ENCODE measurements at places on chromosomes 2 and 18.

DNA sequence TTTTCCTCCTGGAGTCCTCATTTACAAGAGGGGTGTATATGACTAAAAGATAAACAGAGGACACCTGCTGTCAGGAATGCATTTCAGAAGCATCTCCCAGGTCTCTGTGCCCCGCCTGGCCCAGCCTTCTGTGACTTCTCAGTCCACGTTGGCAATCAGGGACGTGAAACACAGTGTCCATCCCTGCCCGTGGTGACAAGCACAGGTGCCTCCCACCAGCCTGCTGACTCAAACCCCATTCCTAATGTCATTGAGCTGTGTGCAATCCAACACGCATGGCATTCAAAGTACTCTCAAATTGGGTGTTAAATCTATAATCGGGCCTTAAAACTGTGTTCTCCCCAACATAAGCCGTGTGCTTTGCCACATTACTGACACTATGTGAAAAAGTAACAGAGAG lies 343.2 kb downstream of the EIPR1 start:
- DNase-seq: no peak

- DNase-seq: no peak
These were observed 94.8 kb upstream of the CREB1 start for GRCh38 chr2:207434899-207435465.

- no peak for DNase-seq
These were observed 97.7 kb downstream of the DYSF start for GRCh38 chr2:71550801-71551630.

DNA sequence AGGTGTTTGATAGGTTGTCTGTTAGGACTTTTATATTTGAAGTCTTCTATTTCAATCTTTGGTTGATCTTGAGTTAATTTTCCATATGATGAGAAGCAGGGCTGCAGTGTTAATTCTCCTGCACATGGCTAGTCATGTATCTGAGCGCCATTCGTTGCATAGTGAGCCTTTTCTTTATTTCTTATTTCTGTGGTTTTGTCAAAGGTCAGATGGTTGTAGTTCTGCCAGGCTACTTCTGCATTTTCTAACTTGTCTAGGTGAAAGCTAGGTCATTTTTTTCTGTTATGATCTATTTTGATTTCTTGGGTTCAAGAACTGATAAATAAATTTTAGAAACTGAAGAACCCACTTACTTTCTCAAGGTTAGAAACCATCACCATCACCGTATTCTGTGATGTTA lies 56.7 kb downstream of the CCDC74A start:
- DNase-seq: no peak

DNA sequence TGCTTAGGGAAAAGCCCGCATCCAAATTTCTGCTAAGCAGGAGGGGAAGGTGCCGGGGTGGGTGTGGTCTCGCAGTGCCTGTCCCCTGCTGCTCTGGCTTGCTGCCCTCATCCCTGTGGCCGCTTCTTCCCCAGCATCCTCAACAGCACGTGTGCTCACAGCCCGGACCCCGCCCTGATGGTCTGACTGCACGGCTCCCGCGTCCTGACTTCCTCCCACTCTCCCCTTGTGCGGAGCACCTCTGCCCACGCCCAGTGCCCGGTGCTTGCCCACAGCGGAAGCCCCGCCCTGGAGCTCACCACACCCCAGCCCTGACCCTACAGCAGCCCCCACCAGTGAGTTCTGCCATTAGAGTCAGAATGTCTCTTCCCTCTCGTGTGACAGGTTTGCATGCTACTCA lies 277.9 kb downstream of the NDUFA10 start:
- no peak for DNase-seq

GRCh38 chr2:129078548-129078947 lies 759.9 kb upstream of the HS6ST1 start:
- DNase-seq: no peak

GRCh38 chr18:7388741-7389140 lies 157.9 kb downstream of the LRRC30 start:
- no peak for DNase-seq

- no peak for DNase-seq
These were observed 208.0 kb downstream of the GALR1 start for GRCh38 chr18:77457681-77458080.

- DNase-seq: no peak
These were observed 39.1 kb upstream of the B3GNT7 start for GRCh38 chr2:231356466-231356844.

- no peak for DNase-seq
These were observed 267.5 kb downstream of the TGIF1 start for GRCh38 chr18:3717376-3718025.

DNA sequence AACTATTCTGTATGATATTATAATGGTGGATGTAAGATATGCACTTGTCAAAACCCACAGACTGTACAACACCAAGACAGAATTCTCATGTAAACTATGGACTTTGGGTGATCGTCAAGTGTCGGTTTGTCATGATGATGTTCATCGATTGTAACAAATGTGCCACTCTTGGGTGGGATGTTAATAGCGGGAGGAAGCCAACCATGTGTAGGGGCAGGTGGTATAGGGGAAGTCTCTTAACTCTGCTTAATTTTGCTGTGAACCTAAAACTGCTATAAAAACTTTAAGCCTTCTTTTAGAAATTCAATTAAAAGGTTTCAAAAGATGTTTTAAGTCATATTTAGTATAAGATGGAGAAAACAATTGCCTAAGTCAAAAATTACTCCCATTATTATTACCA lies 139.0 kb downstream of the ANKRD44 start:
- no peak for DNase-seq

- DNase-seq: no peak
These were observed 228.1 kb downstream of the RBM43 start for GRCh38 chr2:151033271-151034248.

DNA sequence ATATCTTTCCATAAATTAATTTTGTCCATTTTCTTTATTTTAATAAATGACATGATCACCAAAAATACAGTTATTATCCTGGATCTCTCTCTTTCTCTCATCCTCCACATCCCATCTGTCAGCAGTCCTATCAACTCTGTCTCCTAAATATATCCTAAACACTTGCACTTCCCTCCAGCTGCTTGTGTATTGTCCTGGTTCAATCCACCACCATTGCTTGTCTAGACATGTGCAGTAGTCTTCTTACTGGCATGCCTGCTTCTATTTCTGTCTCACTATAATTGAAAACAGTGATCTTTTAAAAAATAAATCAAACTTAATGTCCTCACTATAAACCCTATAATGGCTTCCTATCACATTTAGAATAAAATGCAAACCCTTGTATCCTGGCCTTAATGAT lies 2168.6 kb upstream of the PIK3C3 start:
- no peak for DNase-seq

- no peak for DNase-seq
These were observed 18.2 kb upstream of the RESP18 start for GRCh38 chr2:219350710-219351221.

- no peak for DNase-seq
These were observed 34.3 kb upstream of the EPHA4 start for GRCh38 chr2:221606424-221606823.

DNA sequence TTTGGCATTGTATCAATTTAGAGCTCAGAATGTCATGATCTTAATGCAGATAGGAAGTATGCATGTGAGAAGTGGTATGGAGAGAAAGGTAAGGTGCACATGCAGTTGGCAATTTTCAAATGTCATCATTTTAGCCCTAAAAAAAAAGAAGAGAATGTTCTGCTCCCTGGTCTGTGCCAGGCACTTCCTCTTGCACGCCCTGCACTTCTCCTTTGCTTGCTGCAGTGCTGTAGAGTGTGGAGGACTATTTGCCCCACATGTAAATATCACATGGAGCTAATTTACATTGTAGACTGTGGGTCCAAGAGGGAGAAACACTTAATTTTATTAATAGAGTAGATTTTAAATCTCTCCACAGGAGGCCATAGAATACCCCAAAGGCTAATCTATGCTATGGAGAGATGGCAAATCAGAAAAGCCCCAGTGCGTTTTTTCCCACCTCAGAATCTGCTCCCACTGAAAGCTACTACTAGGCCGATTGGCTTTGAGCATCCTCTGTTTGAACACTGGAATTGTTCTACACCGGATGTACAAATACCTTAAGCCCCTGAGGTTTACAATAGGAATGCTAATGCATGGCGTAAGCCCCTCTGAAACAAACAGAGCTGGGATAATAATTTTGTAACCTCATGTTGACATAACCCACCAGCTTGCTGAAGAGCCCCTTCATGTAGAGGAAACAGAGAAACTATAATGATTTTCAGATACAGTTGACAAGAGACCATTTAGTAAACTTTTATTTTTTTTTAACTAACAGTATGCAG lies 137.2 kb upstream of the KLHL14 start:
- no peak for DNase-seq

GRCh38 chr18:55179835-55180234 lies 220.6 kb upstream of the CCDC68 start:
- DNase-seq: no peak

DNA sequence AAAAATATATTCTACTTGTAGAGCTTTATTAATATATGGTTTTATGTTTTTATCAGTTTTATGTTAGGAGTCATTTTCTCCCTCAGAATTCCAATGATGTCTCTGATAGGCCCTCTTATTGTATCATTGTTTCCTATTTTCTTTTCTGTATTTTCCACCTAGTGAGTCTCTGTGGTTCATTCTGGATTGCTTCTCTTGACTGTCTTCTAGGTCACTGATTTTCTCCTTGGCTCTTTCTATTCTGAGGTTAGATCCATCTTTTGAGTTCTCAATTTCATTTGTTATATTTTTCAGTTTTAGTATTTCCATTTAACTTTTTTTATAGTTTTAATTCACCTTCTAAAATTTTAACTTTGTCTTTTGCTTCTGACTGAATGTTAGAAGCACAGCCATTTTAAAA lies 37.6 kb downstream of the EIF5B start:
- no peak for DNase-seq

DNA sequence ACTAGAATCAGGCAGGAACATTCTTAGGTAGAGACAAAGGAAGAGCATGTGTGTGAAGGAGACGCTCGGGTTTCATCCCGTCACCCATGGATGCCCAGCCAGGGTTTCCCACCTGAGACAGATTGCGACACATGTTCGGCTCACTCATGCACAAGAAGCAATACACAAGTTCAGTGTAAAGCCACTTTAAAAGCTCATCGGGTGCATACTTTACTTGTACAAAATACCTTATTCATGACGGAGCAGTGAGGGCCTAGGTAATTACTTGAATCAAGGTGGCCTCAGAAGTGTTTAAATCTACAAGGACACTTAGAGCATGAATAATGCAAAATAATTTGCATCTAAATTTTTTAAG lies 42.0 kb downstream of the ZEB2 start:
- DNase-seq: no peak

DNA sequence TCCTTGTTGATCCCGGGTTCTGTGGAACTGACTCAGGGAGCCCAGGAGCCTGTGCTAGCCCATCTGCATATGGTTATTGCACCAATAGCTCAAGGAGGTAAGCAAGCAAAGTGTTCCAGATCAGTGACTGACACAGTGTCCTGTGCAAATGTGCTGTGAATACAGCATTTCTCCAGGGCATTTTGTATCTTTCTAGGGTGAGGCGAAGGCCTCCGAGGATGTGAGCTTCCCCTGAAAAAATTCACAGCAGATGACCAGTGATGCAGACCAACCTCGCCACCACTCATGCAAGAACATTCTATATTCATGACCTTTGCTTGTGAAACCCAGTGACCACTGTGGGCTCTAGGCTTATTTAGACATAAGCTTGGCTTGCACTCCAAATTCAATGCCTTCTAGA lies 15.2 kb upstream of the NT5DC4 start:
- no peak for DNase-seq

DNA sequence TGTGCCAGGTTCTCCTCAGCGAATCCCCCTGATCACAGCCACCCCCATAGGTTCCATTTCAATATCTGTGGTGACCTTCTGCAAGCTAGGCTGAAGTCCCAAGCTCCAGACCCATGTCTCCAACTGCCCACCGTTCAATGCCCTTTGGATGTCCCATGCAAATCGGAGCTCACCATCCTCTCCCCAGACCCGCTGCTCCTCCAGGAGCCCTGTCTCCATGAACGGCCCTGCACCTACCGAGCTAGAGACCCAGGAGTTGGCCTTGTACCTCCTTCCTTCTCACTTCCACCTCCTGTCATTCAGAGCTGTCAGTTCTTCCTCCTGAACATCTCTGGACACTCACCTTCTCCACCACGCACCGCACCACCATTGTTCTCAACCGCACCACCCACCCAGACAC lies 1.0 kb upstream of the FAHD2A start:
- DNase-seq: no peak

- no peak for DNase-seq
These were observed 55.8 kb downstream of the CTIF start for GRCh38 chr18:48594471-48595094.

GRCh38 chr2:75476761-75477160 lies 84.0 kb downstream of the EVA1A start:
- DNase-seq: no peak

- DNase-seq: no peak
These were observed 264.0 kb downstream of the MREG start for GRCh38 chr2:215749092-215749957.

DNA sequence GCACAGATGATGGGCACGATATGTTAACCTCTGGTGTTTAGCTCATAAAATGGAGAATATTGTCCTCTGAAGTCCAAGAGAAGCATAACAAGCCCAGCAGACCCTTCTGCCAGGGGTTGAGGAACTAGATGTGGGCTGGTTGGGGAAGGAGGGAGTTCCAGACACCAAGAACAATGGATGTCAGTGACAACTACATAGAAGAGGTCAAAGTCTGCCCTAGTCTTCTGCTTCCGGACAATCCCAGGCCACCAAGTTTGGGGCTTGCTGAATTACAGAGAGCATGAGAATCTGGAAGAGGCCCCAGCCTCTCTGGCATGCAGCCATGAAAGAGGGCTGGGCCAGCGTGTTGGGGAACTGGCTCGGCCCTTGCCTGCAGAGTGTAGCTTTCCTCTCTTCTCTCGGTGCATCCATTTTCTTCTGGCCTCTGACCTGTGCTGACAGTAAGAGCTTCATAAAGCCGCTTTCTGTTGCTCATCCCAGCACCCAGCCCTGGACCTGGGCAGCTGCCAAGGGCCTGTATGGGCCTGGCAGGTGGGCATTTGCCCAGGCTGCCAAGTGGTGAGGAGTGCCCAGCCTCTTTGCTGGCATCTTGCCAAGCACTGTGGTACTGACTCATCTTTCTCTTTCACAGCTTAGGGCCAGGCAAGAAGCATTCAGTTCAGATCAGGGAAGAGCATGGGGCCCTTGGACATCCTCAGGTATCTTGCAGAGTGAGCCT lies 14.6 kb upstream of the LAPTM4A start:
- no peak for DNase-seq

- DNase-seq: no peak
These were observed 60.4 kb downstream of the COL4A4 start for GRCh38 chr2:227103583-227103982.

- no peak for DNase-seq
These were observed 57.7 kb downstream of the CD28 start for GRCh38 chr2:203763938-203764664.

Data from T47D (cell line).